ENCODE measurements at places on chromosomes 12 and 14.

- DNase-seq = peak; percentile 15
These were observed 603 bp downstream of the PABPN1 start for GRCh38 chr14:23321572-23322547.

DNA sequence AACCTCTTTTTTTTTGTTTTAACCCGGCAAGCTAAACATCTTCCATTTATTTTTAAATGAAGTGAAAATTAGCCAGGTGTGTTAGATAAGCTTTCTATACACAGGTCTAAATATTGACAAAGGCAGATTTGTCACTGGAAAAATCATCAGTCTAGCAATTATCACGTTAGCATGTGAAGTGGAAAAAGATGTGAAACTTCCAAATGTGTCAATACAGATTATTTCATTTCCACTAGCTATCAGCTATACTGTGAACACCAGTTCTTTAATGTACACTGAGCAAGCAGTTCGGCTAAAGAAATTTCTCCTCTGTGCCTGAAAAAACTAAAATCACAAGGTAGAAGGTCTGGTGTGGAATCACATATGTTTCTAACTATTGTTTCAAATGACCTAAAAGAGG, 96.6 kb upstream of the G2E3 start:
- DNase-seq = no peak

DNA sequence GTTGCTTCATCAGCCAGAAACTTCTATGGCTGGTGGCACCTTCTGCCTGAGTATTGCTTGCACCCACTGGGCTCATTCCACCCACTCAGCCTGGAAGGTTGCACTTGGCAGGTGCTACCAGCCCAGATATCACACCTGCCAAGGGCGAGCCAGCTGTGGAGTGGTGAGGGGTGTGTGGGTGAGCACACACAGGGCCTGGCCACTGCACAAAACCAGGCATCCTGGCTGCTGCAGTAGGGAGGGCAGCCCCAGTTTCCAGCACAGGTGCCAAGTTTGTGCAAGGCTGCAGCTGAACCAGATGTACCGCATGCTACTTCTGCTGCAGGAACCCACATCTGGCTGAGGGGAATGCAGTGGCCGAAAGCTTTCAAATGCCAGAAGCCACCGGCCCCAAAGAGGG, 1147.8 kb downstream of the FSCB start:
- no peak for DNase-seq

DNA sequence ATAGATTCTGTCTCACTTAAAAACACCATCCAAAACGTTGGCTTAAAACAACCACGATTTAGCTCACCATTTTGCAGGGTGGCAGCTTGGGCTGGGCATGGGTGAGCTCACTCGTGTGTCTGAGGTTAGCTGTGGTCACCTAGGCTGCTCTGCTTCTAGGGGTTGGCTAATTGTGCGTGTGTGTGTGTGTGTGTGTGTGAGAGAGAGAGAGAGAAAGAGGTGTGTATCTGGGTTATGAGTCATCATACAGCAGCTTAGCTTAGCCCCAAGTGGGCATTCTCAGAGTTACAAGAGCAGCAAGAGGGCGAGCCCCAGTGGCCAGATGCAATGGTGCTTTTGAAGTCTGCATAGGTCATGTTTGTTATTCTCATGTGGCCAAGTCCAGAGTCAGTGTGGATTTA, 6.0 kb downstream of the FBXW8 start:
- DNase-seq = peak; percentile 79

DNA sequence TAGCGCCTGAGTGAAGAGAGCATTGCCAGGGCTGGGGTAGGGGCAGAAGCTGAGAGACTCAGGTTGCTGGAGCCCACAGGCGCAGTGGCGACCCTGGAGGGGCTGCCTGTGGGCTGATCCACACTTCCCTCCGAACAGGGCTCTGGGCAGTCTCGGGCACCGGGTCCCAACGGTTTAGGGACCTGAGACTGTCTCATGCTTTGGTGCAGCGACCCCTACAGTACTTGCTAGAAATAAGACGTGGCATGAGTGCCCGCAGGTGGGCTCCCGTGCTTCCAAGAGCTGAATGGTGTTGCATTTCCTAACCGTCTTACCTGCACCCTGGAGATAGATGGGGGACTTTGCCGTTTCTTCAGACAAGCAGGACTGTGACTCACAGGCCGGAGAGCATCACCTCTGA, 57.4 kb downstream of the AACS start:
- DNase-seq = no peak

GRCh38 chr14:95184413-95184790, 27.1 kb upstream of the DICER1 start:
- DNase-seq = no peak

- DNase-seq = peak; percentile 8
These were observed 42.5 kb downstream of the PTCSC3 start for GRCh38 chr14:36134038-36134437.

DNA sequence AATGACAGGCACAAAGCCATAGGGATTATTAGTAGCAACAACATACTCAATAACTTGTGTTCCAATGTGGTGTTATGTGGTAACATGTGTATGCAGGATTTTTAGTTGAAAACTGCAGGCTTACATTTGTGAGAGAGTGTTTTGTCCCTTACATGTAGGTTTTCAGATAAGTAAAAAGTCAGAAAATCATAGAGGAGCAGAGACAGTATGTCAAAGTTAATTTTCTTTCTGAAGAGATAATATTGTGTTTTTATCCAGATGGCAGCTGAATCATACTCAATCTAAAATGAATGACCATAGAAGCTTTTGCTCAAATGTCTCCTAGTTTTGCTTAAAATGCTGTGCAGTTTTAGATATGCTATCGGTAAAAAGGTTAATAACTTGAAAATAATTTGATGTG, 277.0 kb downstream of the TRHDE start:
- no peak for DNase-seq

DNA sequence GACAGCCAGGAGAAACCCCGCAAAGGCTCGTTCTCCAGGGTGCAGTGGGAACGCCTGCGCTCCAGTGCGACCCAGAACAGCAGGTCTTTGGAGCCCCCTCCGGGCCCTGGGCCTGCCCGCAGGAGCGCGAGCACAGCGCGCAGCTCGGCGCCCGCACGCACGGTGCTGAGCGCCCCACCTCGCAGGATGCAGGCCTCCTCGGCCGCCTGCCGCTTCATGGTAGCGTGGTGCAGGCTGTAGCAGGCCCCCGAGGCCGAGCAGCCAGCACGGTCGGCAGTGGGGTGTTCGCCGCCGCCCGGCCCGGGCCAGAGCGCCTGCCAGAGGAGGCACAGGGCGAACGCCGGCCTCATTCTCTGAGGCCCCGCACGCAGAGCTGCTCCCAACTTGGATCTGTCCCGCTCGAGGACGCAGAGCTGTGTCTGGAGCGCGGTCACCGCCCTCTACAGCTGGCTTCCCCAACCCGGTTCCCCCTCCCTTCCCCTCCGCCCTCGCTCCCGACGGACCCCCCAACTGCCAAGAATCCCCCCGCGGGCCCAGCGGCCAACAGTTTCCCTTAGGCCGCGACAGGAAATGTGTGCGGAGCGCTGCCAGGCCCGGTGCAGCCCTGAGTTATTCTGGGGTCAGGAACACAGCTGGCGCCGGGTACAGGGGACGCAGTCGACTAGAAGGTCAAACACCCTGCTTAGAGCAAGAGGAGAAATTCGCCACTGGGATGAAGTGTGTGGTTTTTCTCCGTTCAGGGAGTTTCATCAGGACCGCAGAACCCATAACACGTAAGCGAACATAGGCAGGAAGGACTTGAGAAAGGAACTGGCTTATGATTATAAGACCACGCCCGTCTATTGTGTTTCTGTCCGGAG, at the start of gene CLEC14A:
TSS of gene CLEC14A (minus strand) at position 421 of the 860 bp plus-strand sequence. CDS start at position 350, 71 bp downstream.
- no peak for DNase-seq

DNA sequence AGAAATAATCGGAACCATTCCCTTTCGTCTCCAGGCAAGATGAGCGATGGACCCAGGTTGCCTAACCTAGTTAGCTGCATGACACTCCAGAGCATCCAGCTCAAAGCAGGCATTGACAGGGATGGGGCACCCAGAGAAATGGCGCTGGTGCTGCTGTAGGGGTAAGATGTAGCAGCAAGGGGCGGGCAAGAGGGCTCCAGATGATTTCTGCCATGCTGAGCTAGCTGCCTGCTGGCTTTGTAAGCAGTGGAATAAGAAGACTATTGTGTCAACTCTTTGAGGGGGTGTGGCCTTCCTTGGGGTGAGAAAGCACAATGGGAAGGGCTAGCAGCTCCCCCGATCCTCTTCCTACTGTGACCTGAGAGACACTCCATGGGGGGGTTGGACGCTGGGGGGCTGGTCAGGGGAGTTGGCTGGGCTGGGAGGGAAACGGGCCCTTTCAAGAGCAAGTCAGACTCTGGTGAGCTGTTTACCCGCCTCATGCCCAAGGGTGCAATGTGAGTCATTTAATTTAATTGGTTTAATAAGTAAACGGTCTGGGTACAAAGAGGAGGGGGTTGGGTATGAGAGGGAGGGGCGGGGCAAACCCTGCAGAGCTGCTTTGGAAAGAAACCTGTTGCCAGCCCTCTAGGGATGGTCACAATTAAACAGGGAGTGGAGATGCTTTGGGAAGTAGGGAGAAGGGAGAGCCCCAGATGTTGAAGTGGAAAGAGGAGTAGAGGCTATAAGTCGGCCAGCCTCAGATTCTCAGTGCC, 50.5 kb downstream of the B4GALNT3 start:
- no peak for DNase-seq
